ENCODE measurements at places on chromosomes 1 and 21.

DNA sequence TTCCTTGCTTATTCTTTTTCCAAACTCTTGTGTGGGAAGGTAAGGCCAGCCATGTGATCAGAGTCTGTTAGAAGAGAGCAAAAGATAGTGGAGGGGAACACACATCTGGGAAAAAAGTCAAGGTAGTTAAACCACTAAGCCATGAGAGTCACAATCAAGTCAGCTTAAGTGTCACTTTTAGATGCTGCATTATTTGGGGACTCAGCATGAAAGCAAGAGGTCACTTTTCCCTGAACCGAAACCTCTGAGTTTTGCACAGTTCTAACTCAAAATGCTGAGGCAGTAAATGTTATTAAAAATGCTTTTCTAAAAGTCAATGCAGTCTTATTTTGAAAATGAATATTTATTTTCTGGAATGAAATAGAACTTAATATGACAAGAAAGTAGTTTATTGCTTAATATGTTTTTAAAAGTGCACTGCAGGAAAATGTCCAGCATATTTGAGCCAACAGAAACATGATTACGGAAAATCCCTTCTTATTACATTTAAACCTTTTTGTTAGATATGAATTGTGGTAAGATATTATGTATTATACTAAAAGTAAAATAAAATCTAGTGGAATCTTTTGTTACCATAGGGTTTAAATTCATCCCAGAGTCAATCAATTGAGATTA, 69.3 kb downstream of the RBM11 start:
- no peak for DNase-seq

- no peak for DNase-seq
These were observed 1.3 kb downstream of the S1PR1 start for GRCh38 chr1:101238031-101238628.

DNA sequence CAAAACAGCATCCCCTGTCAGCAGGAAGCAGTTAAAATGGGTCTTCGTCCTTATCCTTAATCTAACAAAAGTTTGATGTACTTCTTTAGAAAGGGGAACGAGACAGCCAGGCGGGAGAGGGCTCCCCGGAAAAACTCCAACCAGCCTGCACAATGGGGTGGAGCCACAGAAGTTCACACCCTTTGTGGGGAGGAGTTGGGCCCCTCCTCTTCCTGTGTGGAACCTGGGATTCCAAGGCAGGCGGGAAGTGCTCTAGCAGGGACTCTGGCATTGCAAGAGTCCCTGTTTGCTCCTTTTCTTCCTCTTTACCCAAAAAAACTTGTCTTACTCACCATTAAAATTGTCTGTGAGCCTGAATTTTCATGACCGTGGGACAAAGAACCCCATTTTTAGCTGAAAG, 47.7 kb downstream of the FCRL5 start:
- no peak for DNase-seq

GRCh38 chr1:63943393-63943792, 169.6 kb downstream of the ROR1 start:
- DNase-seq = no peak

DNA sequence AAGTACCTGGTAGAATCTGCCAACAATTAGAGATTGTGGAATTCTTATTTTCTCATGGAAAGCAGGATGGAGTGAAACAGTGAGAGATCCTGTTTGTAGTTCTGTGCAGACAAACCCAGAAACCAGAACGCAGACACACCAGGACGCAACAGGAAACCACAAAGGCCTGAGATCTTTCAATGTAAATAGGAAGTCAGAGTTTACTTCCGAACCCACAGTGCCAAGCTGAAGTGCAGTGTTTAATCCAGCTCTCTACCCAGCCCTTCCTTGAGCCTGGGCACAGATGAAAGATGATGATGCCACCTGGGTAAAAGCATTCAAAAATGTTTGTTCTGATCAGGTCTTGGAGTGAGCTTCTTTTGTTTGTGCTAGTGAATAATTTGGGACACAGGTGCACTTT, 244.2 kb upstream of the HOOK1 start:
- DNase-seq = peak; percentile 11

- no peak for DNase-seq
These were observed 31.4 kb upstream of the DIRAS3 start for GRCh38 chr1:68081775-68082283.

DNA sequence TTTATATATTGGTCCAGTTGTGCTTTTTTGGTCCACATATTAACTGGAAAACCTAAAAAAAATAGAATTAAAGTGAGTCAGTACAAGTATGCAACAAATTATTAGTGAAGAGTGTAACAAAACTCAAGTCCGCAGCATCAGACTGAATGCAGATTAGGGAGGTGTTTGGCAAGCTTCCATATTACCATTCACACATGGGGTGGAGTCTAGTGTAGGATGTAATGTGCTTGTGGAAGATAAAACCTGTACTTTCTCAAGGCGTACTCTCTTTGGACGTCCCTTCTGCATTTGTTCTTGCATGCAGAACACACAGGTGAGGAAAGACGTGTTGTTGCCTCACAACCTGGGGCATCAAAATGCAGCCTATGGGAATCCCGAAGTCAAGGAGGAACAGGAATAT, 668.7 kb downstream of the MRPL39 start:
- DNase-seq = no peak

DNA sequence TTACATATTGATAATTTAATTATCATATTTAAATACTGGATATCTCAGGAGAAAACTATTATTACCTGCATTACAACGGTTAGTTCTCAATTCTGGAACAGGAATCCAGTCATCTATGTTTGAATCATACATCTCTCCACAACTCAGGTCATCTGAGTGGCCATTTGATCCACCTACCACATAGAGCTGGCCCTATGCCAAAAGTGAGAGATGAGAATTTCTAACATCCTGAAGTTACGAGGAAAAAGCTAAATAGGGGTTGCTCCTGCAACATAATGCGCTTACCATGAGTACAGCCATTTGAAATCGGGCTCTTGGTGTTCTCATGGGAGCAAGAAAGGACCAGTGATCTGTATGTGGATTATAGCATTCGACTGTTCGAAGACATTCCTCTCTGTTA, 16.9 kb downstream of the IVNS1ABP start:
- DNase-seq = no peak

DNA sequence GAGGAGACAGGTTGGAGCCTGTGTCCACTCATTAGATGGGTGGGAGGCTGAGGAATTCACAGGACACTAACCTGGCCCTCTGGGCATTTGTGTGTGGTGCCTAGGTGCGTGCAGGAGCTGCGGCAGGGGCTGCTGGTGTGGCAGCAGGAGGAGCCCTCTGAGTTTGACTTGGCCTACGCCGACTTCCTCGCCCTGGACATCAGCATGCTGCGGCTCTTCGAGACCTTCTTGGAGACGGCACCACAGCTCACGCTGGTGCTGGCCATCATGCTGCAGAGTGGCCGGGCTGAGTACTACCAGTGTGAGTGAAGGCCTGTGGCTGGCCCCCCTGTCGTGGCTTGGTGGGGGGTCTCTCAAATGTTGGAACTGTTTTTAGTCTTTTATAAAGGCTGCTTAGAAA, 3.6 kb downstream of the XKR8 start:
- DNase-seq = no peak

- DNase-seq = no peak
These were observed 74.8 kb downstream of the NOS1AP start for GRCh38 chr1:162144268-162144667.

DNA sequence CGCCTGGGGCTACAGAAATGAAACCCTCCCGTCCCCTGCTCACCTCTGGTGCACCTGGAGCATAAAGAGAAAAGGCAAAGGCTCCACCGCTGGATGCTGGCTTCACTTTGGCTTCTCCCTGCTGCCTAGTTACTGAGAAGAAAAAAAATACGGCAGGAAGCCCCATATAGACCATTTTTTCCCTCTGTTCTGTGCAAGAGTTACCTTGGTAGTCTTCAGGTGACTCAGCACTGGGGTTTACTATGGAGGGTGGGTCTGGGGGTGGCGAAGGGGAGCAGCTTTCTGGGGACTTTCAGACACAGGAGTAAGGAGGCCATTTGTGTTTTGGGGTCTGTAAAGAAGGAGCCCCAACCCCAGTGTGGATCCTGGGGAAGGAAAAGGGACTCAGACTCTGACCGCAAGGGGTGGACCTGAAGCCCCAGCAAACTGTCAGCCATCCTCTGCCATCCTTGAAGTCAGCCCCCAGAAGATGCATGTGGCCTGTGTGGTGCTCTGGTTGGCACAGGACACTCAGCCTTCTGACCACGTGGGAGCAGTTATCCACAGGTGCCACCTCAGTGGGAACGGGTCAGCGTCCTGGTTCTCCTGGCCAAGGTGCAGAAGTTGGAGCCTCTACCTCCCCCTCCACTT, 25.9 kb upstream of the EPS8L3 start:
- no peak for DNase-seq

DNA sequence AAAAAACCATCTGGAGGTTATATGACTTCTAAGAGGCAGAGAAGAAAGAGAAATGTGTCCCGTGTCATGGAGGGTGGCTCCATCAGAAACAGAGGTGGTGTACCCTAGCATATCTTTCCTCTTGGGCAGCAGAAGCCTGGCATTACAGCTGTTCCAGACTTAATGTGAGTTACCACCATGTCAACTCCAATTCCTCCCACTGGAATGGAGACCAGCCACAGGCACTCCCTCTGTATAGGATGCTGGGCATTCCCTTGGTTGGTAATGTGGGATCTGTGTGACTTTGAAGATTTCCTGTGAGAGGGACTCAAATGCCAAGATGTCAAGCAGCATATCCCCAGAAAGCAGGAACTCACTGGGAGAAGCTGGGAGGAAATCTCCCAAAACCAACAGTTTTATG, 77.1 kb upstream of the COG2 start:
- no peak for DNase-seq

DNA sequence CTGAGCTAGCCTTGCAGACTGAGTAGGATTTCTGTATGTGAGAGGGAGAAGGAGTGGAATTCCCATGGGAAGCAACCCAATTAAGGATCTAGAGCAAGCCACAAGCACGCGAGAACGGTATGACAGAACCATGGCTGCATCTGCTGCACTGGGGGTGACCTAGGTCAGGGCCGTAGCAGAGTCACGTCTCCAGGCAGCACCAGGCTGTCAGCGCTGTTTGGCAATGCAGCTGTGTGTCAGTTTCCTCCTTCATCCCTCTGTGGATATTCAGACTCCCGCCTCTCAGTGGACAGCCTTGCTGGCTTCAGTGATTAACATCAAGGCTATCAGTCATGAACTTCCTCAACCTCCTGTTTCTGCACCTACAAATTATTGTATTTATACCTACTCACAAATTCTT, 118.1 kb upstream of the PPP2R5A start:
- no peak for DNase-seq

DNA sequence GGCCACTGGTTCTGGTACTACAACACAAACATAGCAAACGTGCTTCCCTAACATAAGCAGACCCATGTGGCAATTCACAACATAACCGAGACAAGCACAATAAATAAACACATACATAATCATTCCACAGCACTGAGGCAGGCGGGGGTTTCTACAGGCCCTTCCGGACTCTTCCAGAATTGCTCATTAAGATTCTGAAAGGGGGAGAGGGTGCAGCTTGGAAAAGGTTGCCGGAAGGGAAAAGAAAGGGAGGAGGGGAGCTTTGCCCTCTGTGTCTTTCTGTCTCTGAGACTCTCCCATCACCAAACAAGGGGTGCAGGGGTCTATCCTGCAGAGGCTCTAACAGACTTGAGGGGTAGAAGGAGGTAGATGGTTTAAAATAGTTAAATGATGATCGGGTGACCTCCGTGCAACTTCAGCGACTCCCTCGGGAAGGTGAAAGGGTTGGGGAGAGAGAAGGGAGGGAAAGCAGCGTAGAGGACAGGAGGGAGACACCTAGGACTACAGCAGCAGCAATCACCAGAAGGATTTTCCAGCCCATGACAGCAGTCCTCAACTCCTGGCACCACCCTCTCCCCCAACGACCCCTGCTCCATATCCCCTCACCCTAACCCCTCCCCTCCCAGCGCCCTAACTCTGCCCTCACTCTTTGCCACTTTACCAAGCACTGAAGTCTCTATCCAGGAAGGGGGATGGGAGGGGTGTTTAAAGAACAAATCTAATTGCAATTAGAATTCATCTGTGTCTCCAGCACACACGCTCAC, 365.5 kb upstream of the ESRRG start:
- DNase-seq = no peak

- DNase-seq = no peak
These were observed 177.0 kb downstream of the CLIC6 start for GRCh38 chr21:34845521-34846451.

- DNase-seq = no peak
These were observed 264.8 kb downstream of the TM2D1 start for GRCh38 chr1:61460191-61460590.

DNA sequence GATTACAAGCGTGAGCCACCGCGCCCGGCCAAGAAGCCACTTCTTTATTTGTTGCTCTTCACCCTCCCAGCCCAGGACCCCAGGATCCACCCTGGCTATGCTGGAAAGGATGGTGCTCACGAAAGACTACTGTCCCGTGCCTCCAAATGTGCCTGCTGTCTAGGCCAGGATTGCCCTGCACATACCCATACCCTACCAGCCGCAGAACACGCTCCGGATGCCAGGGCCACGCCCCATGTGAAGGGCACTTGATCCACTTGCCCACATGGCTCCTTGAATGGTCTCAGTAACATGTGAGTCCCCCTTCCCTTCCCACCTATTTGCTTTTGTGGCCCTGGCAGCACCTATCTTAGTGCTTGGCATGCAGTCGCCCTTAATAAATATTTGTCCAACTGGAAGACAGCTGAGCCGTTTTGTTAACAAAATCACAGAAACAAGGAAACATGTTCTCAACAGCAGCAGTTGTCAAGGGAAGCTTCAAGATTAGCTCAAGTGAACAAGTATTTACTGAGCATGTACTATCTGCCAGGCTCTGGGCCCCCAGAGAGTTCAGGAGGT, 13.8 kb upstream of the UBXN10 start:
- DNase-seq = no peak

DNA sequence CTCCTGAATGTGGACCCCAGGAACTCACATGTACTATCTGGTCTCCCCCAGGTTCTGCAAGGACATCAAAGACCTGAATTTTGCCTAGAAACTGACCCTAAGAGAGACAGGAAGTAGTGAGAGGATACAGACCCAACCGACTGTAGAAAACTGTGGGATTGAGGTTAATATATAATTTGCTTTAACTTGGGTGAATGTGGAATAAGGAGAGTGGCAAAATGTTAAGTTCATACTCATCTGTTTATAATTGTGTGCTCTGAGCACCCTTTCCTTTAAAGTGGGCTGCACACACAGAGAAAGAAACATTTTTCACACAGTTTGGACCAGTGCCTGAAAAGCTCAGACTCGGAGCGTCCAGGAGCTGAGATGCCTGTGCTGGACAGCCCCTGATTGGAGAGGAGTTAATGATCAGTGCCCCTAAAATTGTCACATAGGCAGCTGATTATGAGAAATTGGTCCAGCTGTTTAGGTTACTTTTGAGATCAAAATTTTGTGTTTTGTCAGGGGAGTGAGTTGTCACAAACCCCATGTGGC, 37.2 kb downstream of the ROR1 start:
- no peak for DNase-seq

GRCh38 chr1:12549460-12550349, 68.3 kb downstream of the DHRS3 start:
- DNase-seq = no peak

GRCh38 chr1:175693364-175693763, 50.0 kb downstream of the TNR start:
- no peak for DNase-seq

All from putamen (tissue), 1 donor.